Stimulated activated CD4-positive, alpha-beta T cell treated with anti-CD3 and anti-CD28 coated beads, Interleukin-12 subunit alpha, Interleukin-12 subunit beta, amount 100 ng/mL, for 4 hours (primary cell): ENCODE measurements at places on chromosomes 4 and X.

- DNase-seq = no peak
These were observed 126.9 kb upstream of the GUCY1A1 start for GRCh38 chr4:155539746-155540145.

DNA sequence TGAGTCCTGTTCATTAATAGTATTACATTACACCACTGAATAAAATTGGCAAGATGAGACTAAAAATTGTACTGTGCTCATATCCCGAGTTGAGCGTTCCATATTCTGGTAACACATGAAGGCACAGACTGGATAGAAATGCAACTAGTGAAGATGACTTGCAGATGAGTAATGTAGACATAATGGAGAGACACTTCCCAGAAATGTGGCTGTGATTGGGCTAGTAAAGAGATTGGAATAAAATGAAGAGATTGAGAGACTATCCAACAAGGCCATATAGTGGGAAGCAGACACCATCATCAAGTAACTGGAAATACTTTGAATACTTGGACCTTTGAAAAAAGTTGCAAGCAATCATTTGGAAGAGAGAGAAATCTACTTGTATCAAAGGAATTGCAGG lies 77.3 kb downstream of the DCAF8L1 start:
- no peak for DNase-seq

GRCh38 chr4:76993787-76994641 lies 44.5 kb downstream of the SEPTIN11 start:
- peak; percentile 8 for DNase-seq

DNA sequence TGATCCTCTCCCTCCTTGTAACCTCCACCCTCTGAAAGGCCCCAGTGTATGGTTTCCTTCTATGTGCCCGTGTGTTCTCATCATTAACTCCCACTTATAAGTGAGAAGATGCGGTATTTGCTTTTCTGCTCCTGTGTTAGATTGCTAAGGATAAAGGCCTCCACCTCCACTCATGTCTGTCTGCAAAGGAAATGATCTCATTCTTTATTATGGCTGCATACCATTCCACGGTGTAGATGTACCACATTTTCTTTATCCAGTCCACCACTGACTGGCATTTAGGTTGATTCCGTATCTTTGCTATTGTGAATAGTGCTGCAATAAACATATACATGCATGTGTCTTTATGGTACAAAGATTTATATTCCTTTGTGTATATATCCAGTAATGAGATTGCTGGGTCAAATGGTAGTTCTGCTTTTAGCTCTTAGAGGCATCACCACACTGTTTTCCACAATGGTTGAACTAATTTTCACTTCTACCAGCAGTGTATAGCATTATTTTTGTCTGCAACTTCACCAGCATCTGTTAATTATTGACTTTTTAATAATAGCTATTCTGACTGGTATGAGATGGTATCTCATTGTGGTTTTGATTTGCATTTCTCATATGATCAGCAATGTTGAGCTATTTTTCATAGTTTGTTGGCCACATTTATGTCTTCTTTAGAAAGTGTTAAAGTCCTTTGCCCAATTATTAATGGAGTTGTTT lies 1030.9 kb downstream of the FSTL5 start:
- no peak for DNase-seq

DNA sequence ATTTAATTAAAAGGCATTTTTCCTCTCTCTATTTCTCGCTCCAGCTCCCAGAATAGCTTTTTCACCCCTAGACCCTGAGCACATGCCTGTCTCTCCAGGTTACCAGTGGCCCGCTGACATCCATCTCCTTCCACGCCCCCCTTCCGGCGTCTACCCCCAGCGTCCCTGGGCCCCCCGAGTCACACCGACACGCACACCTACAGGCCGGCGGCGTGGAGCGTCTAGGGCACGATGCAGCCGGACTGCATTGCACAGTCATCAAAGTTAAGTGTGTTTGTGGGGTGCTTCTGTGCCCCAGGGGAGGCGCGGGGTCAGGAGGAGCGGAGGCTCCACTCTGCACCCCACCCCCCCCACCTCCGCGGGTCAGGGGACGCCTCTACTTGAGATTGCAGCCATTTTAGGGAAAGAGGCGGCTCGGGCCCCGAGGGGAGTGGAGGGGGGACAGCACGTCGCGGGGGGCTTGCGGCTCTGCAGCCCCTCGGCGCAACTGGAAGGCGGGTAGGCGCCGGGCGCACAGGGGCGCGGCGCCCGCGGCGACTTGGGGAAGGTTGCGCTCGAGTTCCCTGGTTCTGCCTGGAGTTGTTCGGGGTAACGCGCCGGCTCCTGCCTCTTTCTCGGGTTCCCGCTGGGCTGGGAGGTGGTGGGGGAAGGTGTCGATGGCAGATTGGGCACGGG lies 112.7 kb downstream of the DHX15 start:
- peak; percentile 5 for DNase-seq

DNA sequence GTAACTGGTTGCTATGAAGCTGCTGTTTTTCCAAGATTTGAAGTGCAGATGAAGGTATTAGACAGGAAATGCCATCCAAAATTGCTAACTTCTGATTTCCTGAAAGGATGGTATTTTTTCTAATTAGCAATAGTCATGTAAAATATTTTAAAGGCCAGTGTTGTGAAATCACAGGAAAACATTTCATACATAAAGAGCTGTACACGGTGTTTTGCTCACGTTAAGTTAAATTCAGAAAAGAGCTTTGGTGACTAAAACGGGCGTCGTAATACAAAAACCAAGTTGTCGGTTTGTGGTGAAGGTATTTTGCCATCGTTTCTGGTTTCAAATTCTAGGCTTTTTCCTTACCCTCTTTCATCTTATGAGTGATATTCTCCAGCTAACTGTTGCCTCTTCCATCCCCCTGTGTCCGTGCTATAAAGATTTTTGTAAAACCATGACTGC lies 39.8 kb downstream of the AFF1 start:
- no peak for DNase-seq

GRCh38 chr4:149161247-149161646 lies 654.4 kb downstream of the IQCM start:
- DNase-seq = no peak

DNA sequence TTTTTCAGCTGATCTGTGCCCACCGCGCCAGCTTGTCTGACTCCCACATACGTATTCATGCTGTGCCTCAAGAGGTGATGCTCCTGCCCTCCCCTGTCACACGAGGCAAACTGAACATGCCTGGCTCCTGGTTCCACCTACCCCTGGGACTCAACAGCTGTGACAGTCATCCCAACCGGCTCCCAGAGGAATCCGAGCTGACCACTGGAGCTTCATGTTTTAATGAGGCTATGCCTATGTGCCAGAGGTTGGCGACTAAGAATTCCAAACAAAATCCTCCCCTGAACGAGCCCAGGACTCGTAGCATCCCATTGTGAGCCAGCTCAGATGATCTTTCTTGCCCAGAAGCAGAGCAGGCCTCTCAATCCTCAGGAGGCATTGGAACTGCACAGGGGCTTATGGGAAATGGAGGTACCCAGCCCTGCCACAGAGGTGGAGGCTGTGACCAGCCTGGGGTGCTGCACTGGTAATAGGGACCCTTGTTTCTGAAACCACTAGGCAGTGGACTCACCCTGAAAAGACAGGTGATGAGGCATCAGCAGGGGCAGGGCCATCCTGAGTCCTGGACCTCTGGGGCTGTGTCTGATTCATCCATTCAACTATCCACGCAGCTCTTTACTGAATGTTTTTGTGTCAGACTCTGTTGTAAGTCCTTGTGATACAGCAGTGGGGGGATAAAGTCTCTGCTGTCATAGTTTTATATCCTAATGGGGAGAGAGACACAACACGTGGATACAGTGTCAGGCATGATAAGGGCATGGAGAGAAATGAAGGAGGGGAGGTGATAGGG lies 325.0 kb downstream of the EVC2 start:
- DNase-seq = no peak

- DNase-seq = no peak
These were observed 67.5 kb upstream of the LEF1 start for GRCh38 chr4:108236264-108236663.

DNA sequence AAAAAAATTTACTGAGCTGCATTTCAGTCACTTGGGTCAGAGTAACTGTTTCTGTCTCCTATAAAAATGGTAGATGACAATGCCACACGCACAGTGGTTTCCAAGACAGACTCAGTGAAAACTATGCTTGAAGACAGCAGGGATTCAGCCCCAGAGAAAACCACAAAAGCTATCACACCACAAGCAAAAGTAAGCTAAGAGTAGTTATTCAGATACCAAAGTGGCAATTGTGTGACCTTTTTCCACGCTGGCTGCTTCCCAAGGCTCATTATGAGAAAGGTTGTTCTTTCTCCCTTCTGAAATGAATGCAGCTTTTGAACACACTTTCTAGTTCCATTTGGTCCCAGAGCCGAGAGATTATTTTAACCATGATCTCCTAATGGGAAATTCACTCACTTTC lies 46.4 kb upstream of the GPM6B start:
- DNase-seq = no peak

DNA sequence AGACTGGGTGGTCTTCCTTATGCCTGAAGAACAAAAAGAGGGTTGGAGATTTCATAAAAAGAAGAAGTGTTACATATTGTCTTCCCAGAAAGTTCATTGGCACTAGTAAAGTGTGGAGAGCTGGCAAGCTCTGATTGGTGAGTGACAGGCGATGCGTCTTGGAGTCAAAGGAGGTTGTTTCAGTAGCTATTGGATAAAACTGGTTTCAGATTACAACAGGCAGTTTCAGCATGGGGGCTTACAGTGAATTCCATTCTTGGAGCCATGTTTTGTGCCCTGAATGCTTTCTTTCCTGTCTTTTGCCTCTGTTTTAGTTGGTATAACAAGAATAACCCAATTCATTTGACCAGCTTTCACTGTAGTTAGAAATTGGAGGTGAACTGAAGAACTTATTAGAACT lies 750.5 kb downstream of the ADGRL3 start:
- DNase-seq = no peak

GRCh38 chrX:132270699-132271098 lies 51.5 kb upstream of the RAP2C start:
- DNase-seq = no peak

DNA sequence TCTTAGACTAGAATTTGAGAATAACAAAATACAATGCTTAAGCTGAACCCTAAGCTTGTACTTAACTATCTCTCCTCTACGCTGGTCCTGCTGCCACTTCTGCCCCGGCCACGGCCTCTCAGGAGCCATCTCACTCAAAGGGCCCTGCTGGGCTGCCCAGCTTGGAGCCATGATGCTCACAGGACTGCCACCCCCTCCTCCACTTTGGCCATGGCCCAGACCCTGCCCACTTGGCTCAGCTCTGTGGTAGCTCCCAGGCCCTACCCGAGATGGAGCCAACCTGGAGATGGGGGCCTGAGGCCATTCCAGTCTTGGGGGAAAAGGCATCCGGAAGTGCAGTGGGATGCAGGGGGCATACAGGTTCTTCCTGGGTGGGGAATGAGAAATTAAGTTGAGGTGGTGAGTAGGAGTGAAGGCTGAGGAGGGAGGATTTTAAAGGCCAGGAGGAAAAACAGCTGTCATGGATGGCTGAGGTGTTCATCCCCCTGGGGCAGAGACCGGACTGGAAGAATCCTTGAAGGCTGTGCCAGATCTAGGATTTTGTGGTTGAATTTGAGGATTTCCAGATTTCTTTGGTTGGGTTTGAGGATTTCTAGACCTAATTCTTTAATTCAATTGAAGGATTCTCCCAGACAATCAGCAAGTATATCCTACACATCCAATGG lies 824 bp downstream of the SASH3 start:
- DNase-seq = no peak

- no peak for DNase-seq
These were observed 1.3 kb upstream of the PIM2 start for GRCh38 chrX:48919947-48920717.
